ENCODE measurements at places on chromosomes 12 and 14.

GRCh38 chr12:7439579-7440505 is 4.1 kb downstream of the CD163L1 start:
- peak; percentile 6 for DNase-seq

DNA sequence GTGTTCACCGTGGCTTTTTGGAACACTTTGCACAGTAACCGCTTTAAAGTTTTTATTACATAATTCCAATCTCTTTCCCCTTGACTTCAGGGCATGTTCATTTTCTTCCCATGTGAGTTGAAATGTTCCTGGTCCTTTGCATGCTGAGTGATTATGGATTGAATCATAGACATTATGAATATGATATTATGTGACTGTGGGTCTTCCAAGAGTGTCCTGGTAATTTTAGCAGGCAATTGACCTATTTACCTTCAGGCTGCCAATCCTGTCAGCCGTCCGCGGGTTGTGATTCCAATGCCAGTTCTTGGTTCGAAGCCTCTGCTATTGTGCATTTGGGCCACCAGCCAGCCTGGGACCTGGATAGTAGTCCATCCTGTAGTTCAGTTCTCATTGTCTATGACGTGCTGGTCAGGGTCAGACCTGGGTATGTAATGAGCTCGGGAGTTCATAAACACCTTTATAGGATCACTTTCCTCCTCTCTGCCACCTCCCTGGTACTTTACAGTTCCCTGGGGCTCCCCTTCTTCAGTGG is 32.6 kb upstream of the DDX11 start:
- DNase-seq = no peak

GRCh38 chr12:74626397-74626796 is 88.8 kb downstream of the ATXN7L3B start:
- DNase-seq = no peak

GRCh38 chr12:101957252-101957959 is 80.0 kb downstream of the DRAM1 start:
- DNase-seq = no peak

- DNase-seq = no peak
Observed at GRCh38 chr14:69629225-69630127, 18.1 kb downstream of the SUSD6 start.

- DNase-seq = no peak
Observed at GRCh38 chr12:104372721-104373335, 69.3 kb downstream of the EID3 start.

- DNase-seq = no peak
Observed at GRCh38 chr12:52366738-52367485, at the start of gene KRT85. TSS of gene KRT85 (minus strand) at chr12:52367481. CDS start at chr12:52367405, 76 bp downstream.

DNA sequence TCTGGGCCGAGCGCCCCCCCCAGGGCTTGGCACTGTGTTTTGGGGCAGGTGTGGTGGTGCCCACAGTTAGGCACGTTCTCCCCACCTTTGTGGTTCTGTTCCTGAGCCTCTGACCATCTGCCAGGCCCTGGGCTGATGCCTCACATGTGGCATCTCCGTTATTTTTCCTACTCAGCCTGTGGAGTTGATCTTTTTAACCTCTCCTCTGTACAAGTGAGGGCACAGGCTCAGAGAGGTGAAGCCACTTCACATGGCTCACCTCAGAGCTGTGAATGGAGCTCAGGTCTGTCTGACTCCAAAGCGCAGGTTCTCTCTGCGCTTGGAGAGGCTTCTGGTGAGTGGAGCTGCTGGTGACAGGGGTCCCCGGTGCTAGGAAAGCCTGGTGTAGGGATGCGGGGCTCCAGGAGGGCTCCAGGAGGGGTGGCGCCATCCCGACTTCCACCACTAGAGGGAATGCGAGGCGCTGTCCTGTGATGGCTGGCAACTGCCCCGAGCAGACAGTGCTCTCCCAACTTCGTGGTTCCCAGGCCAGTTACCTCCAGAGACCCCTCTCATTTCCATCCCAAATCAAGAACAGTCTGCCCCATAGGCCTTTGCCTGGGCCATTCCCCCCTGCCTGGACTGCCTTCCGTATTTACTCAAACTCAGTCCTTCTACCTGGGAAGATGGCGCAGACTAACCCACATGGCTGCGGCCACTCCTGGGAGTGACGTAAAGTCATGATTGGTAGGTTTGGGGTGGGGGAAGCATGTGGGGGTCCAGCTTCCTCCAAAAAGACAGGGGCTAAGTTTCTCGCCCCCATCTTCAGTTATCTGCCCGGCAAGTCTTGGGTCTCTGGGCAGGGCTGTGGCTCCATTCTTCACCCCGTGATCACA is 9.9 kb downstream of the BCL7A start:
- DNase-seq = no peak

- DNase-seq = no peak
Observed at GRCh38 chr12:27109334-27110028, 27.1 kb upstream of the C12orf71 start.

- DNase-seq = no peak
Observed at GRCh38 chr12:131202592-131203378, 249.1 kb downstream of the ADGRD1 start.

GRCh38 chr12:121543786-121544185 is 37.0 kb downstream of the KDM2B start:
- no peak for DNase-seq

DNA sequence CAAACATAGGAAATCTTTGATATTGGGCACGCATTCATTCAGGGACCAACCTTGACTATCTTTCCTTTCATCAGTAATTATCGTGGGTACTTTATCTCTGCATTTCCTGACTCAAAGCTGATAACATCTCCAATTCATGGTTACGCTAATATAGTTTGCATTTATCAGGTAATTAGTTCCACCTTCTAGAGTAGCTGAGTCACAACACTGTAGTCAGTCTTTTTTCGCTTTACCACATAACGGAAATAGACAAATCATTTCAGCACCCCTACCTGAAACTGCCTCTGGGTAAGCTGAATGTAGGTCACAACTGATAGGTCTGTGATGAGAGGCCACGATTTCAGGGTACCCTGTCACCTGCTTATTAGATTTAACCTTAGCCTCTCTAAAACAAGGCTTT is 36.7 kb upstream of the IL22 start:
- no peak for DNase-seq

DNA sequence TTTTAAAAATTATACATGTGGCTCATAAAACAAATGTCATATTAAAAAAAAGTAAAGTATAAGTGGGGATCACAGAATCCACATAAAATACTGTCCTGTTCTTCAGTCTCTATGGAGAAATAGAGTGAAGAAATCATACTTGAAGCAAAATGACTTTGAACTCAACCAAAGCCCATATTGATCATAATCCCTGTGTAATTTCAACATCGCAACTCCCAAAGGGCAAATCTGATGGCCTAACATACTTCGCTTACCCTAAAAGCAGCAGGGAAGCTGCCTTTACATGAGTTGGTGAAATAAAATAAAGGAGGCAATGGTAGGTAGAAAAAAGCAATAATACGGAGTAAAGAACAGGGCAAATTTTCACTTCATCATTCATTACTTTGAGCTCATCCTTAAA is 101.8 kb downstream of the CEP128 start:
- no peak for DNase-seq

- DNase-seq = no peak
Observed at GRCh38 chr14:64956697-64957406, 14.3 kb upstream of the GPX2 start.

- DNase-seq = peak; percentile 24
Observed at GRCh38 chr12:51482929-51483697, 58.5 kb downstream of the SLC4A8 start.

- DNase-seq = no peak
Observed at GRCh38 chr14:50366115-50366514, 30.6 kb downstream of the CDKL1 start.

DNA sequence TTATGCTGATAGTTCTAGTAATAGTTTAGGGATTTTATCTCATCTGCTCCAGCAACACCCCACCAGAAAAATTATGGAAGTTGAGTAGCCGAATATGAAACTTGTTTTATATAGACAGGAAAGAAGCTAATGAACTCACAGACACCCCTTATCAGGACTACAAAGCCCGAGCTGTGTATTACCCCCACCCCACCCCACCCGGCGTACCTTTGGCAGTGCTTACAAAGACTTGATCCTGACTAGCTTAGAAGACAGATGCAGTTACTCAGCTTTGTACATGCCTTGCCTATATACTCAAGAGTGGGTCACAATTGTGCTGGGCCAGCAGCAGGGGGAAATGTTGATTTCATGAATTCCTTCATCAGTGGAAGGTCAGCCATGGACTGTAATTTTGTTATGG is 22.4 kb downstream of the PROX2 start:
- DNase-seq = no peak

DNA sequence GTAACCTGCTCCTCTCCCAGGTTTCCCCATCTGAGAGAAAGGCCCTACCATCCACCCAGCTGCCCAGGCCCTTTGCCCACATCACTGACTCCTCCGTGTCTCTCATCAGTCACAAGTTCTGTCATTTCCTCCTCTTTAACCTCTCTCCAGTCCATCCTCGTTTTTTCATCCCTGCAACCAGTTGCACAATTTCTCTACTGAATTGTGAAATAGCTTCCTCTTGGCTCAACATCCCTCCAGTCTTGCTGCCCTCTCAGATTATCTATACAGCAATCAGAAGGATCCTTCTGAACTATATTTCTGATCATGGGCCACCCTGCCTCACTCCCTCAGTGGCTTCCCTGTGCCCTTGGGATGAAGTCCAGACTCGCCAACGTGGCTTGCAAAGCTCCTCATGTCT is 6.8 kb downstream of the FAM161B start:
- no peak for DNase-seq

GRCh38 chr12:112842441-112842840 is 50.9 kb downstream of the RPH3A start:
- no peak for DNase-seq

DNA sequence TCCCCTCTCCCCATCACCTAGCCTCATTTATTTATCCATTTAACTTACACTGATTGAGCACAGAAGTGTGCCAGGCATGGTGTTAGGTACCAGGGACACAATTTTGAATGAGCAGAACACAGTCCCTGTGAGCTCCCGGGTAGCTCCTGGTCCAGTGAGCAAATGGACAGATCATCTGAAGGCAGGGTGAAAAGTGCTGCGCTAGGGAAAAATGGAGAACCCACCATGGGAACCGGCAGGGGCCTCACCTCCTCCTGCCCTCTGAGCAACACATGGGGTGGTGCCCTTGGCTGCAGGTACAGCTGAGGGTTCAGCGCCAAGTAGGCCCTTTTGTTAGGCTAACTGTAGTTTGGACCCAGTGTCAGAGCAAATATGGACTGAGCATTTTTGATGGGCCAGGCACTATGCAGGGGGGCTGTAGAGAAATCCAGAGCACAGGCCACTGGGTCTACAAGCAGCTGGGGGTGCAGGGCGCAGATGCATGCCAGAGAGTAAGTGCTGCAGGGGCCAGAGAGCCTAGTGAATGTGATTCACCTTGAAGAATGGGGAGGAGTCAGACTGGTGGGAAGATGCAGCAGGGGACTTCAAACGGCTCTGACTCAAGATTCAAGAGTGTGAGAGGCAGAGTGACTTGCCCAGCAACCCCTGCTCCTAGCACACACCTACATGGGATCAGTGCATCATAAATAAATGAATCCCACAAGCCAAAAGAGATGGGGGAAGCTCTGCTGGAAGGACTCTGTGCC is 28.2 kb downstream of the LTBP2 start:
- DNase-seq = no peak

- no peak for DNase-seq
Observed at GRCh38 chr12:30268041-30268440, 427.6 kb downstream of the IPO8 start.

GRCh38 chr12:9757433-9758025 is 3.2 kb downstream of the CD69 start:
- no peak for DNase-seq

DNA sequence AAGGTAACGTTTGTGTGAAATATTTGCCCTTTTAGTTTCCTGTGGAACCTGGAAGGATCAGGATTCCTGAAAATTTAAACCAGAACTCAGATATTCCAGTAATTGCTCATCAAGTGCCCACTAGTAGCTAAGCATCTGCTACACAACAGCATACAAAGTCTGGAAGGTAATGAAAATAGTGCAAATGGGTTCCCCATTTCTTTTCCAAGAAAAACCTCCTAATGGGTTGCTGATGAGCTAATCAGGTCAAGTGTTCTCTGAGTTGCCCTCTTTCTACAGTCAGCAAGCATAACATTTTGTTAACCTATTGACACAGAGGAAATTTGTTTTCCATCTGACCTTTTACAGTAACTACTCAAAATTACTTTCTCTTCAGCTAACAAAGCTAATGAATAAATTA is 83.6 kb upstream of the PMCH start:
- no peak for DNase-seq

Data from left renal pelvis (tissue), 4 donors.